Naive thymus-derived CD8-positive, alpha-beta T cell (primary cell): ENCODE measurements at places on chromosomes 3 and 15. TPM values are rescaled to one million over a fixed set of nuclear protein-coding genes. Genes with fewer than 3 reads are reported as not detected.

Gene WDR6
- 96.3 TPM for polyA plus RNA-seq

Gene QRICH1
- polyA plus RNA-seq, result 23.6 TPM

Gene RYR3
- polyA plus RNA-seq, result 0.22 TPM

Gene ZWILCH
- 6.7 TPM for polyA plus RNA-seq

Gene FANCD2
- 4.7 TPM for polyA plus RNA-seq

Gene LEKR1
- 1.4 TPM for polyA plus RNA-seq

Gene TMEM158
- polyA plus RNA-seq, result not detected

Gene ALDH1L1
- polyA plus RNA-seq, result not detected

Gene TNFSF10
- polyA plus RNA-seq, result 16.1 TPM

DNA sequence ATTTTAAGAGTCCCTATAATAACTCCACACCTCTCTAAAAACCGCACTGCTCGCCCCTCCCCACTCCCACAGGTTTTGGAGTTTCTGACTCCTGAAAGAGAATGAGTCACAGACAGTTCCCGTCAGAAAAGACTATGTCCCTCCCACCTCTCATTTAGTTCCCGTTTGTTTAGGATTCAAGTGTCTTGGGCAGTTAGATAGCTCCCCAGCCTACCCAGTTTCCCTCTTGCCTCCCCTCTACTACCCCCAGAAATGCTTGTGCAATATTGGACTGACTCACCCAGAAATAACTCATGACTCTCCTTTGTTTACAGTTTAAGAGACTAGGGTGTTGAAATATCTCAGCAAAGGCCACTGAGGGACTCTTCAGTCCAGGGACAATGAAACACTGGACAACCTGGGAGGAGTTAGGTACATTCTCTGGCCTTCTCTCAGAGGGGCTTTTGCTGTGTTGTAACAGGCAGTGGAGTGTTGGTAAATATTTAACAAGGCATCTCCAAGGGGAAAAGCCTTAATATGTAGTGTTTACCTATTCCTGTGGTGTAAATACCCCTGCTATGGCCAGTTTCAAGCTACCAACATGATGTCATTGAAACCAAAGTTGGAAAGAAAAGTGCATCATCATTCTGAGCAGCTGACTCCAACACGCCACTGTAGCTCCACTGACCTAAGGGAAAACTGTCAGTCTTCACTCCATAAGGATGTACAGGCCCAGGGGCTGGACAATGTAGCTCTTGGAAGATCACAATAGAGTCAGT is 96.1 kb upstream of the CHD2 start:
- DNase-seq, result no peak

GRCh38 chr3:128297401-128298138 is 144.3 kb downstream of the EEFSEC start:
- DNase-seq, result no peak

DNA sequence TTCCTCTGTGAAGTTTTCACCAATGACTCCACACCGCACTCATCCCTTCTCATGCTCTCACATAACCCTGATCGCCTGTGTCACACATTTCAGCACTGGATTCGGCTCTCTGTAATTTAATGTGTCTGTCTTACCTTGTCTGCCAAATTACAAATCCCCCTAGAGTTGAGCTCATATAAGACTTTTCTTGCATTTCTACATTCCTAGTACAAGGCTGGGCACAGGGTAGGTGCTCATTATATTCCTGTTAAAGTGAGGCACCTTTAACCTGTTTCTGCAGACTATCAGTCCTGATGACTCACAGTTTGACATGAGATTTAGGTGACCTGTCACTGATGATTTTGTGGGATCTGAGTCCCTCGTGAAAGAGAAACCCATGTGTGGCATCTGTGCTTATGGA is 22.6 kb downstream of the TGM5 start:
- DNase-seq, result no peak

DNA sequence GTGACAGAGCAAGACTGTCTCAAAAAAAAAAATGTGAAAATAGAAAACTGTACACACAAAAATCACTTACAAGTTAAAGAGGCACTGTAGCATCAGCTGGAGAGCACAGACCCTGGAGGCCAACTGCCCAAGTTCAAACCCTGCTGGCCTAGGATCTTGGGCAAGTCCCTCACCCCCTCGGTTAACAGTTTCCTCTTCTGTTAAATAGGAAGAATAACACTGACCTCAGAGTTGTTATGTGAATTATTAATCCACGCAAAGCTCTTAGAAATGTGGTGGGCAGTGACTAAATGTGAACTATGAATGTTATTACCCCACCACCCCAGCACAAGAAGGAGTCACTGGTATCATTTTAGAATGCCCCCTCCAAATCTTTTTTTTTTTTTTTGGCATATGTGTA is 11.2 kb downstream of the CIB1 start:
- DNase-seq, result no peak

- DNase-seq, result no peak
Measured at GRCh38 chr3:27356976-27357375, 12.2 kb downstream of the NEK10 start.

DNA sequence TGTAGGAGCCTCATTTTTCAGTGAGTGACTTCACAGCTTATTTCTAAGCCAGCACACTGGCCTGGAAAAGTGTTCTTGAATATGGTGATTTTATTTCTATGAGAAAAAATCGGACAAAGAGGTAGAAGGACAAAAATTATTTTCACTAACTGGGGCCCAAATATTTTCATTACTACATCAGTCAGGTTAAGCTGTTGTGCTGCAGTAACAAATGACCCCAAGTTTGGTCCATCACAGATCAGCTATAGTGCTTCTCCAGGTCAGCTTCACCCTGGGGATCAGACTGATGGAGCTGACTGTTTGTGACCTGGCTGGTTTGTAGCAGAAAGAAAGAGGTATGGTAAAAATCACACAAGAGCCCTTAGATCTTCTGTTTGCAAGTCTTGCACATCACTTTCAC is 97.9 kb upstream of the STT3B start:
- DNase-seq, result no peak

DNA sequence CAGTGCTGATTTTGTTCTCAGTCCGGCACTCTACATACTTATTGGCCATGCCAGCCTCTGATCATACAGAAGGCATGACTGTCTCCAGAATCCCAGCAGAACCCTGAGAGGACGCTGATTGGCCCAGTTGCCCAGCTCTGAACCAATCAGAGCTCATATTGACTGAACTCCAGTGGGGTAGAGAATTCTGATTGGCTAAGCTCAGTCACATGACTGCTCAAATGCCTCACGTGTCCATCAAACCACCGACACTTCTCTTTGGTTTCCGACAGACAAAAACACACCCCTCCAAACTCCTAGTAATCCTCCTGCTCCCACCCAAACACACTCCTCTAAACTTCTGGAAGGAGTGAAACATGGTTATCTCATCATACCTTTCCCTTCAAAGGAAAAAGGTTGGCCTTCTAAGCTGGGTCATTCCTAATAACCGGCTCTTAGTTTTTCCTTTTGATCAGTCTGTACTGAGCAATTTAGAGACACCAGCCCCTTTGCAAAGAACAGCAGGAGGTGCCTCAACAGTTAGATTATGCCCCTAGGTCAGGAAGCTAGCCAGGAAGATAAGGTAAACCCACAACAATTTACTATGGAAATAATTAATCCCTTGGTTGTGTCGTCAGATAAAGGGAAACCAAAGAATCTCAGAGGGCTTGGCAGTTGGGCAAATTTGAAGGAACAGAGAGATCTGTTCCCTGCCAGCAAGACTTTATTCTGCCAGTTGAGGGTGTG is 187.8 kb downstream of the TLE3 start:
- no peak for DNase-seq

DNA sequence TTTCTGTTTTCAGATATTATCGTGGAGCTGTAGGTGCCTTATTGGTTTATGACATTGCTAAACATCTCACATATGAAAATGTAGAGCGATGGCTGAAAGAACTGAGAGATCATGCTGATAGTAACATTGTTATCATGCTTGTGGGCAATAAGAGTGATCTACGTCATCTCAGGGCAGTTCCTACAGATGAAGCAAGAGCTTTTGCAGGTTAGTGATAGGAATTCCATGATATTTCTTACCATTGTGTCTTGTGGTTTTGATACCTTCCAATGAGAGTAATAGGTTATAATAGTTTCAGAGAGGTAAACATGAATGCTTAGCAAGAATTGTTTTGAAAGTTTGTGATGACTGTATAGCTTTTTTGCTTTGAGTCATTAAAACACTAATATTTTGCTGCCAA is 8.5 kb downstream of the RAB11A start:
- DNase-seq, result no peak

DNA sequence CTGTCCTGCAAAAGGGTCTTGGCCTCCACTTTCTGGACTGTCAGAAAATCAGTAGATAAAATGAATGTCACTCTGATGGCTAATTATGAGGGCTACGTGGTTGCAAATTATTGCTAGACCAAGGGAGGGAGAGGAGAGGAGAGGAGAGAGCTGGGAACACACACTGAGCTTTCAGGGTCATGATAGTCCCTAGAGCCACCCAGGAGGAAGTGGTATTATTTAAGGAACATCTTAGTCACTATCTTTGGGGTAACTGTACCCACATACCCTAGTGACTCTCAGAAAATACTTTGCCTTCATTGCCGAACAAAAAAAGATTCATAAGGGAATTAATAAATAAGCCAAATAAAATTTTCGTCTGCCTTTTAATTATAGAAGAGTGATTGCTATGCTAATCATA is 642.3 kb upstream of the CFAP20DC start:
- no peak for DNase-seq

DNA sequence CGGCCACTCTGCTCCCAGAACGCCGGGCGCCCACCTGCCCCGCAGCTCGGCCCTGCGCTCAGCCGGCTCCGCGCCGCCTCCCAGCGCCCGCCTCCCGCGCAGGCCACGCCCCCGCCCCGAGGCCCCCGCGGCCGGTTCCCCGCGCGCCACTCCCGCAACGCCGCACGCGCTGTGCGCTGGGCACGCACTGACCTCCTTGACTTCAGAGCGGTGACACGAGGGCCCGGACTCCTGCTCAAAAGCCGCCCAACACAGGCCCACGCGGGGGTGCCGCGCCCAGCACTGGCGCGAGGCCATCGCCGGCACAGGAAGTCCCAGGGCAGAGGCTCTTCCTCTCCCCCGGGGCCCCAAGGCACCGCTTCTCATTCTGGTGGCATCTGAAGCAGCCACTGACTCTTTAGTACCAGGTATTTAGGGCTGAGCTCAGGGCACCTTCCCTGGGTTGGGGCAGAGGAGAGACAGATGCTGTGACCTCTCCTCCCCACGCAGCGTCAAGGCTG is 12.4 kb downstream of the TNK2 start:
- peak; percentile 62 for DNase-seq

DNA sequence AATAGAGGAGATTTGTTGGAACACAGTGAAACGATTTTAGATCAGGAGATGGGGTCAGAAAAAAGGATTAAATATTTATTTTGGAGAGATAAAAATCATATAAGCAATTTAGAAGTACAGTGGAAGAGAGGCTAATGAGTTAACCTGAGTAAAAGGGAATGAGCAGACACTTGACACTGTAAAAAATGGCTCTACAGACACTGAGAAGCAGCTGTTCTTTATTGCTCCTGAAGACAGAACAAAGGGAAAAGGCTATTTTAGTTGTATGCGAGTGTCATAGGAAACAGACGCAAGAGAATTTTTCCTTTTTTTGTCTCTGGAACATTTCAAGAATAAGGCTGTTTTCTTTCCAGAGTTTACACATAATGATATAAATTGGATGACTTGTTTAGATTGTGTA is 34.3 kb downstream of the ASTE1 start:
- DNase-seq, result no peak

GRCh38 chr3:194571491-194572142 is 61.6 kb downstream of the TMEM44 start:
- no peak for DNase-seq

DNA sequence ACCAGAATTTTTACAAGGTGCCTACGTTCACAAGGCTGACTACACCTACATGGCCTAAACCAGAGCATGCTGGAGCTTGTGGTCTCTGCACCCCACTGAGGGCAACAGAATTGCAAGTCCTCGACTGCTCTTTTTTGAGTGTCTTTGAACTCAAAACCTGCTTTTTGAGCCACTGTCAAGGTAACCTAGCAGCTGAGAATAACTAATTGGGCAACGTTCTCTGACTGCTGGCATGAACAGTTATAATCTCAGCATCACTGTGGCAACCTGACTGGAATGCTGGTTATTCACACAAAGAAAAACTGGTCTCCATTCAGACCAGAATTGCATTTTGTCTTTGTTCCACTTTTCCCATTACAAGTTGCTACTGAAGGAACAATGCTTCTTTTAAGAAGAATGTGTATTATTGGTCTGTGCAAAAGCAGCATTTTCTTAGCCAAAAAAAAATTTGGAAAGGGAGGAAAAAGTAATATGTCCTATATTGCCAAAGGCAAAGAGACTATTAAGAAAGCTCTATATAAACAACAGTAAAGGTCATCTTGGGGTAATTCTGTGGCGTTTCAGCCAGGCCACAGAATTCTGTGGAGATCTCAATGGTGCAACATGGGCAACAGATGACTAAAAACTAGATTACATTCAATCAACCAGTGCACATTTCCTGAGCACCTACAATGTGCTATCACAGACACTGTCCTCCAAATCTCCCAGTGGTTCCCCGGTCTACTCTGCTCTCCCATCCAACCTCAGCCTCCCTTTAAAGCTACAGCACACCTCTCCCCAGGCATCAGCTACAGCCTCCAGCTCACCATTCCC is 76.8 kb downstream of the TNIK start:
- DNase-seq, result no peak

DNA sequence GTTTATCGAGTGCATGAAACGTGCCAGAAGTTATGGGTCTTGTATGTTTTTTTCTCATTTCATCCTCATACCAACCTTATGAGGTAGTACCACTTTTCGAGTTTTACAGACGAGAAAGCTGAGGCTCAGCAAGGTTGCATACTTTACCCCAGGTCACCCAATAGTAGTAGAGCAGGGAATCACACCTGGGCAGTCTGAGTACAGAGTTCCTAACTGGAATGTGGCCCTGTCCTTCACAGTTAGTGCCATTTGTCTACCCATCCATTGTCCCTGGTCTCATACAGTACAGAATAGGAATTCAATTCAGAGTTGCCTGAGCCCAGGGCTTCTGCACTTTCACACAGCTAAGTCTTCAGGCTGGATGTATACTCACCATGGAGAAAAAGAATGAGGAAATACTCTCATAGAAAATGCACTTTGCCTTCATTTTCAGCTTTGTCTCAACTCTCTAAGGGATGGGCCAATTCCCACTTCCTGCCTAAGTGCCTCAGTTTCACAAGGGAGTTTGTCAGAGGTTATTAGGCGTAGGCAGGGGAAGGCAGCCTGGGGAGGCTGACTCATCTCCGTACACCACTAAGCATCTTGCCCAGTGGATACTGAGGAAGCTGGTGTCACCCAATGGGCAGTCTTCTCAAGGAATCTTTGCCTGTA is 93.2 kb downstream of the TMEM212 start:
- no peak for DNase-seq

GRCh38 chr15:47461652-47462141 is 255.6 kb upstream of the SEMA6D start:
- no peak for DNase-seq

DNA sequence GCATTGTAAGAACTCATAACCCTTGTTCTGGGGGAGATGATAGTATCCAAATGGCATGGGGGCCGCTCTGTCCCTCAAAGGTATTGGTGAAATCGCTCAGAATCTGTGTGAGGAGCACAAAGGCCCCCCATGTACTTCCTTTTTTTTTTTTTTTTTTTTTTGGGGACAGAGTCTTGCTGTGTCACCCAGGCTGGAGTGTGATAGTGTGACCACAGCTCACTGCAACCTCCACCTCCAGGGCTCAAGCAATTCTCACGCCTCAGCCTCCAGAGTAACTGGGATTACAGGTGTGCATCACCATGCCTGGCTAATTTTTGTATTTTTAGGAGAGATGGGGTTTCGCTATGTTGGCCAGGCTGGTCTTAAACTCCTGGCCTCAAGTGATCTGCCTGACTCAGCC is 37.0 kb downstream of the CMTM8 start:
- no peak for DNase-seq

- no peak for DNase-seq
Measured at GRCh38 chr3:9077029-9077428, 113.8 kb upstream of the RAD18 start.

- DNase-seq, result no peak
Measured at GRCh38 chr3:41212088-41212487, 12.8 kb downstream of the CTNNB1 start.
